ENCODE measurements at places on chromosomes 16 and 17. TPM values are rescaled to one million over a fixed set of nuclear protein-coding genes. Genes with fewer than 3 reads are reported as not detected.

The TP53TG3B gene
- not detected for total RNA-seq

The LRRC75A gene
- total RNA-seq, result 1.6 TPM

The RNPS1 gene
- 87.2 TPM for total RNA-seq

The PIRT gene
- 0.09 TPM for total RNA-seq

The PRSS33 gene
- 0.05 TPM for total RNA-seq

The BMERB1 gene
- 6.0 TPM for total RNA-seq

The SPNS3 gene
- 9.1 TPM for total RNA-seq

The CALB2 gene
- 0.24 TPM for total RNA-seq

The HES7 gene
- not detected for total RNA-seq

The LGALS9C gene
- total RNA-seq, result 0.05 TPM

The GP1BA gene
- total RNA-seq, result 0.14 TPM

The CCL3 gene
- total RNA-seq, result 15.9 TPM

The PPY gene
- 0.33 TPM for total RNA-seq
